ENCODE measurements at places on chromosomes 2 and 18.

GRCh38 chr2:16660114-16660513, 5.5 kb downstream of the CYRIA start:
- no peak for DNase-seq

DNA sequence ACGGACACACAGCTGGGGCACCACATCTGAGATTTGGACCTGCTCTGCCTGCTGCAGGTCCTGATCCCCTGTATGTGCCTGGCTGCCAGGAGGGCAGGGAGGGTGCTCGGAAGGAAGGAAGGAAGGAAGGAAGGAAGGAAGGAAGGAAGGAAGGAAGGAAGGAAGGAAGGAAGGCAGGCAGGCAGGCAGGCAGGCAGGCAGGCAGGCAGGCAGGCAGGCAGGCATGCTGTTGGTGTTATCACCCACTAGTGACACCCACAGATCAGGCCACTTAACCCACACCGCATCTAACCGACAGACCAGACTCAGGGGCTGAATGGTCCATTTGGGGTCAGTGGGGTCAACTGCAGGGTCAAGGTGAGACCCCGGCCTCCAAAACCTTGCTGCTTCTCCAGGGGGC, 5.8 kb downstream of the KLHL30 start:
- DNase-seq = no peak

- no peak for DNase-seq
Measured at GRCh38 chr2:100643467-100643866, 80.7 kb downstream of the PDCL3 start.

DNA sequence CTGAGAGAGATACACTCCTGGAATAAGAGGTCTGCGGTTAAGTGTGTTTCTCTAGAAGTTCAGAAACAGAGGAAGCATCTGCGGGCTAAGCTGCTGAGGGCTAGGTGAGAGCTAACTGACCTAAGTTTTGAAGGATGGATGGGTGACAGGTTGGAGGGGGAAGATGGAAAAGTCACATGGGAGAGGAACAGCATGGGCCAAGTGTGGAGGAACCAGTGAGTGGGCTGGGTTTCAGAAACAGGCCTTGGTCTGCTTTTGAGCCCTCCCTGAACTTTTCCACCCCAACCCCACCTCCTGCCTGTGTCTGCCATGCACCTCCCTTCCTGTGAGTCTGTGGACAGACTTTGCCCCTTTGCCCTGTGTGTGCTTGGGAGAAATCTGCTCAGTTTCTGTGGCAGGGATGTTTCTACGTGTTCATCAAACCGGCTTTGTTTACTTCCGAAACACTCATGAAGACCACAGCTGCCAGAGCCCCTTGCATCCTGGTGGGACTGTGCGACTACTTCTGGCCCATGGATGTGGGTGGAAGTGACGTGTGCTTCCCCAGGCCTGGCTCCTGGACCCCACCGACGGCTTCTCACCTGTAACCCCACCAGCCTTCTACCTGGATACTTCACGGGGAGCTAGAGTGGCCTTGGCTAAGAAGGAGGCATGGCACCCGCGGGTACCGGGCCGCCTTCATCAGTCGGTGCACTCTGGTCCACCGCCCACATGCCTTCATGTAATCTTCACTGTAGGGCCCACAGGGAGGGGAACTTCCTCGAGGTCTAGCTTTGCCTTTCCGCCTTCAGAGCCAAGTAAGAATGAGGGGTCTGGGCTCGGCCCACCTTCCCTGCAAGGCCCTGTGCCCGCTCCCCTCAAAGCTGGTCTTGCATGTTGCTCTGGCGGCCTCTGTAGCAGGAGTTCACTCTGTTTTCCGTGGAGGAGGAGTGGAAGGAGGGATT, 1.4 kb upstream of the HPCAL1 start:
- no peak for DNase-seq

Measured in AG09319 (cell line).